ENCODE measurements at places on chromosomes 6 and 20. TPM values are rescaled to one million over a fixed set of nuclear protein-coding genes. Genes with fewer than 3 reads are reported as not detected.
A peak's percentile ranks its signal among the peaks of the same experiment; 100 is the strongest.

DNA sequence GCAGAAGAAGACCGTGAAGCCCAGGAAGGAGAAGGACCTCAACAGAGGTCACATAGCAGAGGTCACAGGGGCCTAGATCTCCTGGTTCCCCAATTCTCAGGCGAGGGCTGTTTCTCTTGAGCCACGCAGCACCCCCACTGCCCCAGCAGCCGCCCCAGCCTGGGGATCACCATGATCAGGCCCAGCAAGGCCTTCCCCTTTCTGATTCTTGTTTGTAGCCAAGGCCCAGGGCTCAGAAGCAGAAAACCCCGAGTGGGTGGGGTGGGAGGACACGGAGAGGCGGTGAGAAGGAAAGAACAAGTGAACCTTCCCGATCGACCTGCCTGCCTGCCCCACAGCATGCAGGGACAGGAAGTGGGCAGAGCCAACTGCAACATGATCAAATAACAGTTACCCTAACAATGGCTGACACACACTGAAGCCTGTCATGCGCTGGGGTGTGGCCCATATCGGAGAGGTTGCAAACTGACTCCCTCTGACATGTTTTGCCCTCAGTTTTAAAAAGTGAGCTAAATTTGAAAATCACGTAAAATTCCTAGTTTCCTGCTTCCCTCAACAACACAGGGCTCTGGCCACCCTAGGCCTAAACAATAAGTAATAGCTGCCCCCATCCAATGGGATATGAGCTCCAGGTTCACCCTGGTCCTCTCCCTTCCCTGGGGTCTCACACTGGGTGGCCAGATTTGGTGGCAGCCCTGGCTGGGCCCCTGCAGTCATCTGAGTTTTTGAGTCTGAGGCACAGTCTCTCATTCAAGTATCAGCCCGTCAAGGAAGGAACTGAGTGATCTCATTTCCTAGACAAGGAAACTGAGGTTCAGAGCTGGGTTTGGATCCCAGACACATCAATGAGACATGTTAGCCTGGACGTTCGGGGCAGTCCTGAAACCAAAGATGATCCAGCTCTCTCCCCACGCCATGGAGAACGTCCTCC is 6.5 kb downstream of the PEDS1 start:
- peak; percentile 66 for DNase-seq

DNA sequence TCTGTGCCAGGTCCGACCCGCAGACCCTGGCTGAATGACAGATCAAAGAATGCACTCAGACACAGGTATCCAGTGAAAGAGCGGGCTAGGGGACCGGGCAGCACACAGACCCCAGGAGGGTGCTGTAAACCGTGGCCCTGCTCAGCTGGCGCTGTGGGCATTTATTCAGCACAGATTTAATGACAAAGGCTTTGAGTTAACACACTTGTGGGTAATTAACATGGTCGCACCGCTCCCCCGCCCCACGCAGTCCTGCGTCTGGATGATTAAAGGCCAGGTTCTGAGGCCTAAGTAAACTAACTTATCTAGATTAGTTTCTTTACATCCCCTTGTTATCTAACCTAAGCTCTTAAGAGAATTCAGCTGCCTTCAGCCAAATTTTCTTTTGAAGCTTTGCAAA is 3.5 kb downstream of the MAK start:
- DNase-seq, result no peak

DNA sequence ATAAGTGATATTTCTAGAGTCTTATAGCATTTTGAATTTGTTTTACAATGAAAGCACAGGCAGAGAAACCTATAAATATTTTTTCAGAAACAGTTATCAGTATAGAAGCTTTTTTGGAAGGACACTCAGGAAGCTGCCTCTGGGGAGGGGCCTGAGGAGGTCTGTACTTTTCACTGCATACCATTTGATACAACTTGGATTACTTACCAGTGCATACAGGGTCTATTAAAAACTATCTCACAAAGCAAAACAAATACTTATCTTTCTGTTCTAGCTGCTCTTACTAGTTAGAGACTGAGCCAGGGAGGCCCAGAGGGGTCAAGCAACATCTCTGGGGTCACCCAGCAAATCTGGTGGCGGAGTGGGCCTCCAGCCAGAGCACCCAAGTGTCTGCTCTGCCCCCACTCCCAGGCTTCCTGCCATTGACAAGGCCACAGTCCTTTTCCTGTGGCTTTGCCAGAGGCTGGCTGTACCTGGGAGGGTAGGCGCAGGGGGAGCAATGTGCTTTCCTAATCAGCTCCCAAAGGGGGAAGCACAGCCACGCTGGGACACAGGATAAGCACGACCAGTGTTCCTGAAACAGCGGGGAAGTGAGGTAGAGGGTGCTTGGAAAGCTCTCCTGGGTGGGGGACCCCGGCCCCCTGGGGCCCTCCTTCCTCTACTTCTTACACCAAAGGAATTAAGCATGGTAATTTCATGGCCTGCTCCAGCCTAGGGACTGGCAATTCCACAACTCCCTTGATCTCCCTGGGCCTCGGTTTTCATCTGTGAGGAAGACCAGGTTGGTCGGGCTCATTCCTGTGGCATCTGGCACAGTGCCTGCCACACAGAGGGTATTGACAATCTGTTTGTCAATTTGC is 7.8 kb downstream of the TCF15 start:
- DNase-seq, result no peak

GRCh38 chr6:117548797-117549301 is 53.5 kb downstream of the GOPC start:
- DNase-seq, result peak; percentile 76

DNA sequence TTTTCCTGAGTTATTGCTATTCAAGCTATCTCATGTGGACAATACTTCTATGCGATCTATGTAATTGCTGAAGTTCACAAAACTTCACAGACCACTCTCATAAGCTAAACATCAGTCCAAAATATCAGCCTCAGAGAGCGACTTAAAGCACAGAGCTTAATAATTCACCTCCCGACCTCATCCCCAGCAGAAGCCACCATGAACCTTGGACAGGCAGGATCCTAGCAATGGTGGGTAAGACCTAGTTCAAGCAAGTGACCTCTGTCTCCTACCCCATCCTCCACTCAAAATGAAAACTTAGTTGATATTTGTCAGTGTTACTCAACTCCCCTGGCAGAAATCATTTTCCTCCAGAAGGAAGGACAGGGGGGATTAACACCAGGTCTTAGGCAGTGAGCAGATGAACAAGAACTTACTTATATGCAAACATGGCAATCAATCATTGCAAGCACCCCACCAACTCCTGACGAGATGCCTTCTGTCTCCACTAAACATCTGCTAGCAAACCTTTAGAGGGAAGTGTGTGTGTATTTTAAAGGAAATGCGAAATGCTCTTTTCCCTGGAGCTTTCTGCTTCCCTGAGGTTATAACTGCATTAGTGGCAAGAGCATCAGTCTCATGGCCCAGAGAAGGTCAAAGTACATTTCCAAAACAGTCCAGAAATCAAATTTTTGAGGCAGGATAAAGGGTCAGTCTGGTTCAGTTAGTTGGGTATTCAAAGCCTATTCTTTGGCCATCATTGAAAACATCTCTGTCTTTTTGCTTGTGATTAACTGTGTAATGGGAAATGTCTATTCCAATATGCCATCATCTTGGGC is 90.0 kb downstream of the SLC22A23 start:
- no peak for DNase-seq

DNA sequence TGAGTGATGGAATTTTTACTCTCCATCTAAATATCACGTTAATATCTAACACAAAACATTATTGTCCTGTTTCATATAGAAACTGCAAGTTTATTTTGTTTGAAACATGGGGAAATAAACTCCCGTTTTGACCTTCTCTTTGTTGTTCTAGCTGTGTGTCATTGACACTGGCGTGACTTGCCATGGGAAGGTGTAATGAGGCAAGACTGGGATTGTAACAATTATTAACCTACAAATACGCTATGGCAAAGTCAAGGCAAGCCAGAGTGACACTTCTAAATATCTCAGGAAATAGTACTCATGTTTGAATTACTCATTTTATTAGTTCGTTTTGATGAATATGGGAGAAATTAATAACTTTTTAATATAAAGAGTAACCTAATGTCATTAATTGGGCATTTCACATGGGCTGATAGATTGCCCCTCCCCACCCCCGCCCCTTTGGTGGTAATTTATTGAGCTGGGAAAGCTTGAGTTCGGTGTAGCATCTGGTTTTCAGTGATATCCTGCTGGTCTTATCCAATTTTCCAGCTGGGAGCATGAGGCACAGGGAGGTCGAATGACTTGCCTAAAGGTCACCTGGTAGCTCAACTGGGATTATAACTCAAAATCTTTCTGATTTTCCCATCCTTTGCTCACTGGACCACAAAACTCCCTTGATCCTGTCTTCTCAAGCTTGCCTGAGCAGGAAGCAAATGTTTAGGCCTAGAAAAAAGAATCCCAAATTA is 380.6 kb upstream of the JAG1 start:
- DNase-seq, result peak; percentile 93

DNA sequence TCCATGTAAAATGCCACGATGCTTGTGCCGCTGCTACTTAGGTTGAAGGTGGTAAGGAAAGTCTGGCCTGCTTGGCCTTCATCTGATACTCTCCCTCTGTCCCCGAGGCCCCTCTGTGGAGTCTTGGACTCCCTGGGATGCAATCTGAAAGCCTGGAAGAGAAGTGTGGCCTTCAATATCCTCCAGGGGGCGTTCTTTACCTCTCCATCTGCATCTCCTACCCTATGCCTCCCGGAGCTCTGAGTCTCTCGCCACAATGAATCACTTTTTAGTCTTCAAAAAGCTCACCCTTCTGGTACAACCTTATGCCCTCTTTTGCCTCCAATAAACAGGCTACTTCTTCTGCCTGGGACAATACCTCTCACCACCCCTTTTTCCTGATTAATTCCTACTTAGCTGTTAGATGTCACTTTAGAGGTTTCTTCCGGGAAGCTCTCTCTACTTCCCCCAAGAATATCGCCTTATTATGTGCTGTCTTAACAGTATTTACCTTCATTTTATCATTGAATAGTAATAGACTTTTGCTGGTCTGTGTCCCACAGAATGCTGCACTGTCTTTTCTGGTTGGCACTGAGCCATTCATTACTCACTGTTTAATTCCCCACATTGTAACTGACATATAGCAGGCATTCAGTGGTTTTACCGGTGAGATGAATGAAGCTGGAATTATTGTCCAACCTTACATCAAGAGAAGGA is 13.9 kb upstream of the ATG5 start:
- DNase-seq, result peak; percentile 68

- DNase-seq, result no peak
Measured at GRCh38 chr6:5506149-5506548, 244.8 kb downstream of the FARS2 start.

DNA sequence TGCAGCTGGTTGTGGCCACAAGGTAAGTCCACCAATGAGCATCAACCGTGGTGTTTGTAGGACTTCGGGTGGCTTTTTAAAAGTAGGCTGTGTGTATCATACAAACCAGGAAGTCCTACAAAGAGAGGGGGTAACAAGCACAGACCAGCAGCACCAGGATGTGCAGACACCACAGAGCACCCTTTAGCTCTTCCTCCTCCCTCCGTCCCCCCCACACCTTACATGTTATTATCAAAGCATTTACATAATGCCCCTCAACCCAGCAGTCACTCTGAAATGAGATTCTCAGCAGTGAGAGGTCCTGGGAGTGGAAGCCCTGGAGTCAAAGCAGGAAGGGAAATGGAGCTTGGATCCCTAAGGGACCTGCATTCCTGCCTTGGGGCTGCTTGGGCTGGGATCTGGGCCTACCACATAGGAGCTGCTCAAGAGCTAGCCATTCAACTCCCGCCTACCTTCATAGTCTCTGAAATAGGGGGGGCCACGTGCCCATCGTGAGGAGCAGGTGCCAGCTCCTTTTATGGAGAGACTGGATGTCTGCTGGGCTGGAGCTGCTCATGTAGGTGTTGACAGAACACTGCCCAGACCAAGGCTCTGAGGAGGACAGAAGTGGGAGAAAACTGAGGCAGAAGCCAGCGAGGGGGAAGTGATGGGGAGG is 90.6 kb downstream of the PSMB1 start:
- no peak for DNase-seq

- DNase-seq, result peak; percentile 47
Measured at GRCh38 chr6:99151634-99152346, 197.7 kb downstream of the FAXC start.

DNA sequence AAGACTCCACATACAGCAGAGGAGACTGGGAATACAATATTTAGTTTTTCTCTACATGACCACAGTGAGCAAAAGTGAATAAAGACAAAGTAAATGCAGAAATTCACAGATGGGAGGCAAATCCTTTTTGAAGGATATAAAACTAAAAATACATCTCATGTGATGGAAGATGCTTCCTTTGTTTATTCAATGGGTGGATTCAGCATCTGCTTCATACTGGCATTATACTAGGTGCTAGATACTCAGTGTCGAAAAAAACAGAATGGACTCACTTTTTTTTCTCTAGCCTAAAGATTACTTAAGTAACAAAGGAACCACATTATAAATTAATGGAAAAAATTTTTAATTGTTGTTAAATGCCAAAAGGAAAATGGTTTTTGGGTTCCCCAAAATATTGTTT is 216.2 kb downstream of the TRDN start:
- no peak for DNase-seq

DNA sequence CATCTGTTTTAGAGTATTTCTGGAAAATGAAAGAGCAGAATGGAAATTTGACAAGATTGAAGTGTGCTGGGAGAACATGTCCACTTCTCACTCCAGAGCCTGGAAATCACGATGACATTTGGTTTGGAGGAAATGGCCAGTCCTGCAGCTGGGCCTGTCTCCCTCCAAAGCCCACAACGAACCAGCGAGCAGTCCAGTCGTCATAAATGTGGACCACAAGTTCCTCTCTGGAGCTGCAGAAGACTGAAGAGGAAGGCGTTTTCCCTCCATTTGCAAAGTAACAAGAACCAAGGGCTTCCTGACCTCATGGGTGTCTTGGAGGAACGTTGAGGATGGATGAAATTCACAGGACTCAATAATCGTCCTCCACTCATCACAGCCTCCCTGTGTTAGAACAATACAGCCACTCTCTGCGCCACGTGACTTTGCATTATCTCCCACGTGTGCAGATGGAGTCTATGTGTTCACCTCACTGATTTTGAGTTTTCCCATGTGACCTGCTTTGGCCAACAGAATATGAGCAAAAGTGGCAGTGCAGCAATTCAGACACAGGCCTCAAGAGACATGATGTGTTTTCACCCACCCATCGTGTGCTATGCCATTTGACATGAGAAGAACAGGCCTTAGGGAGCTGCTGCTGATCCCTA is 9.1 kb upstream of the SPATS1 start:
- DNase-seq, result no peak

Gene NRSN1
- not detected for total RNA-seq

Gene USP49
- total RNA-seq, result 3.1 TPM

Gene GPR6
- not detected for total RNA-seq

All from Caki2 (cell line).